ENCODE measurements at places on chromosomes 16 and 17.

GRCh38 chr17:48883171-48883570 is 9.4 kb upstream of the ATP5MC1 start:
- DNase-seq, result no peak

DNA sequence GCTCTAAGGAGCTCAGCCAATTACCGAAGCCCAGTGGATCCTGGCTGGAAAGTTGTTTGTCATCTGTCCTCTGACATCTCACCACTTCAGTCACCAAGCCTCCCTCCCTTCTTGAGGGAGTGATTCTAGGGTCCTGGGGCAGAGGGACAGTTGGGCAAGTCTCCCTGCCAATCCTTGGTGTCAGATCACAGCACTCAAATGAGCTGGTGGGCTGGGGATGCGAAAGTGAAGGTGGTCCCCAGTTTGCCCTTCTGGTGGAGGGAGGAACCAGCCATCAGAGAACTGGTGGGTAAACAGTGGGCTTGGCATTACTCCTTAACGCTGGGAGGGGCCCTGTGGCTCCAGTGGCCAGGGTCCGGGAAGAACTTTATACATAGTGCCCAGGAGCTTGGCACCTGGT is 4.4 kb upstream of the CALB2 start:
- no peak for DNase-seq

DNA sequence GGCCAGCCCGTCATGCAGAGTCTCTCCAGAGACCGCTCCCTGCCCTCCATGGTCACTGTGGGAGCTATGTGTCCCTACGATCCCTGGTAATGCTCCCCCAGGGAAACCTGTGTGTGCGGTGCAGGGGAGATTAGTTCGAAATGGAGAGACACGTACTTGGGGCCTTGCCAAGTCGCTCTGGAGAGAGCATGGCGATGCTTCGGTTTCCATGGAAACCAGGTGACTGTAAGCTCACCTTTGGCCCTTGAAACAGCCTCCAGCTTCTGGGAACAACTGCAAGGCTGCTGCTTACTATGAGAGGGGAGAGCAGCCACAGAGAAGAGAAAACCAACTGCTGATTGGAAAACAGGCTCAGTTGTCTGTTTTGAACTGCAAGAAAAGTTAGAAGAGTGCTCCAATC is 879.7 kb upstream of the EEF2KMT start:
- no peak for DNase-seq

DNA sequence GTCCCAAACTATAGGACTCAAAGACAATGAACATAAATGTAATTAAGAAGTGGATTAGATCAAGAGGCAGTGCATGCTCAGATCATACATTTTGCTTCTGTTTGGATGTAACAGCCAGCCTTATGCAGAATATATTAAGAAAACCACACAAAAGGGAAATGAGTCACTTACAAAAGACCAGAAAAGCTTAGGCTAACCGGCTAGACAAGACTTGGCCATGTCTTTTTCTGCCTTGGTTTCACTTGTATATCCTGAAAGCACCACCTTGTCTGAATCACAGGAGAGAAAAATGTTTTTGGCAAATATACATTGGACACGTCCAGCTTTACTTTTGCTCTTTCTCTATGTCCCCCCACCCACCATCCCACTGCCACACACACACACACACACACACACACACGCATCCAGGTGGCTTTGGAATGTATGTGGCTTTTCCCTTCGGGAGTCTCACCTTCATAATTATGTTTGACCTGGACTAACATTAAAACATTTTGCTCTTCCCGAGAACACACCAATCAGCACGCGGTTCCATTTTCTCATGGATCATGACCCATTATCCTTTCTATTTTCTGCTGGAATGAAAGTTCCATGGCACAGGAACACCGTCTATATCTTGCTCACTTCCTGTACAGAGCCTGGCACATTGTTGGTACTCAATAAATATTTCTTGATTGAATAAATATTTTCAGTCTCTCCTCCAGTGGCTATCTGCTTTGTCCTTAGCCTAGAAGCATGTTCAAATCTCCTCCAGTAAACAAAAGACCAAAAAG is 64.6 kb downstream of the CDK5R1 start:
- DNase-seq, result no peak

DNA sequence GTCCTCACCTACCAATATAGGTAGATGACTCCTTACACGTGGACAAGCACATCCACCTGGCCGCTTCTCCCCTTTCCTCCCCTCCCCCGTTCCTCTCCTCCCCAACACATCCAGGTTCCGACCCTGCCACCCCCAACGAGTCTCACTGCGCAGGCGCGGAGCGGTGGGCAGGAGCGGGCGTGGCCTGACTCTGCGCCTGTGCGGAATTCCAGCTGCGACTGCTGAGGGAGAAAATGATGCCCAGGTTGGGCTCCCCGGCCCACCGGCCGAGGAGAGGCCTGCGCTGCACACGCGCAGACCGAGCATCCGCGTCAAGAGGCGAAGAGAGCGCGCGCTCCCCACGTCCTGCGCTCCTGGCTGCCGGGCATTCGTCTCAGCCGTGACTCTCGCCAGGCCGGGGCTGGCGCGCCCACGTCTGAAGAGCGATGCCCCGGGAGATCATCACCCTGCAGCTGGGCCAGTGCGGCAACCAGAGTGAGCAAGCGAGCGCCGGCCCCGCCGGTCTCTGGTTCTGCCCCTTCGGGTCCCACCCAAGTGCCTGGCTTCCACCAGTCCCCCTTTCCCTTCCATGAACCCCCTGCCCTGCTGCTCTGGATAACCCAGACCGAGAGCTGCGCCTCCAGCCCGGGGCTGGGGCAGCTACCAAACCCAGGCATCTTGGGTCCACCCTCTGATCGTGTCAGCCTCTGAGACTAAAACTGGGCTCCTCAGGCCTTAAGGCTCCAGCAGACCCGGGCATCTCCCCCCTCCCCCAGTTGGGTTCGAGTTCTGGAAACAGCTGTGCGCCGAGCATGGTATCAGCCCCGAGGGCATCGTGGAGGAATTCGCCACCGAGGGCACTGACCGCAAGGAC is at the start of gene TUBG2:
Gene TUBG2 (plus strand): TSS at position 206 of the 853 bp plus-strand sequence. CDS start 220 bp downstream, at position 426.
- DNase-seq, result peak; percentile 67
